A549 treated with GW870086 at 1 μM for 4 hours (cell line): ENCODE measurements at places on chromosomes 13 and 19. TPM values are rescaled to one million over a fixed set of nuclear protein-coding genes. Genes with fewer than 3 reads are reported as not detected.

COL5A3 gene
- total RNA-seq: 2.6 to 3.6 TPM (median 3.3 TPM) in 5 replicates

CELF5 gene
- 0.33 to 0.72 TPM (median 0.47 TPM) in 5 replicates for total RNA-seq

DNAJC15 gene
- 0.05 to 0.16 TPM (median 0.05 TPM) in 5 replicates for total RNA-seq

CIC gene
- total RNA-seq: 38.6 to 52.2 TPM (median 47.4 TPM) in 5 replicates

KLK10 gene
- total RNA-seq: 0.32 to 0.98 TPM (median 0.45 TPM) in 5 replicates

DACH1 gene
- not detected in 5 replicates for total RNA-seq

MAP4K1 gene
- 0.40 to 3.6 TPM (median 0.85 TPM) in 5 replicates for total RNA-seq

FAM83E gene
- 0.08 to 0.63 TPM (median 0.18 TPM) in 5 replicates for total RNA-seq

ZNF585A gene
- 5.3 to 7.4 TPM (median 6.2 TPM) in 5 replicates for total RNA-seq

RFPL4A gene
- total RNA-seq: 0.53 to 1.2 TPM (median 0.97 TPM) in 5 replicates

FBXO27 gene
- 2.8 to 4.4 TPM (median 3.9 TPM) in 5 replicates for total RNA-seq

R3HDM4 gene
- 28.8 to 49.8 TPM (median 38.1 TPM) in 5 replicates for total RNA-seq

ERICH6B gene
- total RNA-seq: not detected in 5 replicates

ZNF570 gene
- total RNA-seq: 2.9 to 4.2 TPM (median 4.0 TPM) in 5 replicates

CATSPERD gene
- total RNA-seq: not detected in 5 replicates

AKAP8L gene
- total RNA-seq: 35.5 to 38.0 TPM (median 36.0 TPM) in 5 replicates

DCLK1 gene
- 0.51 to 1.0 TPM (median 0.80 TPM) in 5 replicates for total RNA-seq

B3GNT3 gene
- 4.8 to 6.2 TPM (median 6.1 TPM) in 5 replicates for total RNA-seq

PNMA8C gene
- total RNA-seq: not detected in 5 replicates

COMMD6 gene
- 137 to 163 TPM (median 152 TPM) in 5 replicates for total RNA-seq

MED4 gene
- 35.6 to 46.8 TPM (median 37.7 TPM) in 5 replicates for total RNA-seq

LPAR2 gene
- 4.4 to 5.7 TPM (median 4.9 TPM) in 5 replicates for total RNA-seq

ZNF541 gene
- not detected in 5 replicates for total RNA-seq

CHMP2A gene
- total RNA-seq: 191 to 213 TPM (median 195 TPM) in 5 replicates

CBY2 gene
- not detected in 5 replicates for total RNA-seq

RGS9BP gene
- total RNA-seq: 0.33 to 0.51 TPM (median 0.41 TPM) in 5 replicates

IFNL1 gene
- total RNA-seq: 0.27 TPM in 1 of 5 replicates, not detected in the others

PGLYRP1 gene
- not detected in 5 replicates for total RNA-seq

MCEMP1 gene
- not detected in 5 replicates for total RNA-seq

CCDC122 gene
- 1.4 to 3.5 TPM (median 3.0 TPM) in 5 replicates for total RNA-seq

TEX101 gene
- not detected in 5 replicates for total RNA-seq

RNF113B gene
- total RNA-seq: not detected in 5 replicates

TTC9B gene
- 0.29 to 0.62 TPM (median 0.48 TPM) in 5 replicates for total RNA-seq

FPR2 gene
- total RNA-seq: not detected in 5 replicates

TNNI3 gene
- 5.9 to 9.6 TPM (median 8.0 TPM) in 5 replicates for total RNA-seq

GPR4 gene
- total RNA-seq: 0.14 to 0.34 TPM (median 0.27 TPM) in 5 replicates

ZNF491 gene
- not detected in 5 replicates for total RNA-seq

PALM gene
- 9.8 to 18.2 TPM (median 15.0 TPM) in 5 replicates for total RNA-seq

PABPC3 gene
- total RNA-seq: 0.10 to 0.20 TPM (median 0.16 TPM) in 5 replicates

KCNRG gene
- total RNA-seq: 0.50 to 0.86 TPM (median 0.62 TPM) in 5 replicates

ZNF793 gene
- 0.08 TPM in 1 of 5 replicates, not detected in the others for total RNA-seq

CACNA1A gene
- 0.08 to 0.29 TPM (median 0.15 TPM) in 4 of 5 replicates, not detected in the other for total RNA-seq

RNF225 gene
- total RNA-seq: 0.13 to 0.15 TPM in 2 of 5 replicates, not detected in the others

LHB gene
- total RNA-seq: not detected in 5 replicates

CPB2 gene
- total RNA-seq: not detected in 5 replicates

CYP2A6 gene
- not detected in 5 replicates for total RNA-seq

PNMA8B gene
- not detected in 5 replicates for total RNA-seq

CNMD gene
- total RNA-seq: not detected in 5 replicates

ZNF878 gene
- total RNA-seq: not detected in 5 replicates
